Fibroblast of skin of scalp (primary cell): ENCODE measurements at places on chromosomes 7 and 10.

GRCh38 chr10:110495731-110496552 lies 1.8 kb upstream of the DUSP5 start:
- peak; percentile 98 for DNase-seq

GRCh38 chr10:91242940-91243339 lies 22.5 kb downstream of the PCGF5 start:
- DNase-seq = no peak

- DNase-seq = no peak
Measured at GRCh38 chr10:13302821-13303555, 3.1 kb upstream of the PHYH start.

DNA sequence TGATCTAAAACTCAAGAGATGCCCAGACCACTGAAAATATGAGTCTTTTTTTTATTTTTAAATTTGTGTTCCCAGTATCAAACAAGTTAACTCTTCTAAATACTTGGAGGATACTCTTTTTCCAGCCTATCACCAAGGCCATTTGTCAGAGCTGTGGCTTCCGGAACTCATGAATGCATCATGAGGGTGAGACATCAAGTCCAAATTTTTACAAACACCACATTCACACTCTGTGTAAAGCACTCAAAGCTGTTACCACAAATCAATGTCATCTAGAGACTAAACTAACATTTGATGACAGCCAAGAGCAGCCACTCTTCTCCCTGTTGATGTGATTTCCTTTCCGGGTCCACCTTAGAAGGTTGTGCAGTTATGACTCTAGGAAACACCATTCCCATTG lies 43.8 kb upstream of the ARID5B start:
- DNase-seq = no peak

DNA sequence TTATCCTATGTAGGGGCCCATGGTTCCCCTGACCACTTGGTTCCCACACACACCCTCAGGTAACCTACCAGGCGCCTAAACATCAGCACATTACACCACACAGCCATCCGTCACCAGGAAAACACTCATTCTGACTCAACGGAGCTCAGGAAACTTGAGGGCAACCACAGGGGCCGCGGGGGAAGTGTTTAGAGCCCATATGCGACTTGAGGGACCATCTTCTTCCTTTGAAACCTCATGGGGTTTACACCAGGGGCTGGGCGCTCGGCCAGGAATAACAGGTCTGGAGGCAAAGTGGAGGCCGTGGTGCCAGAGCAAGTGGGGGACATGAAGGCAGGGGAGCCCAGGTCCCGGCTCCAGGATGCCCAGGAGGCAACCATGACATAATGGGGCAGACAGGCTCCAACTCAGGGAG lies 1.5 kb downstream of the STX1A start:
- peak; percentile 87 for DNase-seq

DNA sequence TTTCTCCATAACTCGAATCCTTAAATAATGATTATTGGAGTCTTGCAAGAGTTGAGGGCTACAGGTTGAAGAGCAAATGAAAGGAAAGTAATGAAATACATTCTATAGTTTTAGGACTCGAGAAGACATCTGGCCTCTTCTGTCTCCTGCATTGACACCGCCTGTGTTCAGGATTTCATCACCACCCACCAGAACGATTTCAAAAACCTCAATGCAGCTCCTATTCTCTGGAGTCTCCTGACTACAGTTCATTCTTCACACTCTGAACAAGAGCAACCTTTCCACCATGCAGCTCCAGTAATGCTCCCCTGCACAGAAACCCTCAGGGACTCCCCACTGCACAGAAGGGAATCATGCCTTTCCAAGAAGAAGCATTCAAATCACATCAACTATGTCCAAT lies 5.5 kb downstream of the IL15RA start:
- DNase-seq = no peak

- DNase-seq = peak; percentile 22
Measured at GRCh38 chr7:43905209-43905946, 1.0 kb downstream of the URGCP start.

DNA sequence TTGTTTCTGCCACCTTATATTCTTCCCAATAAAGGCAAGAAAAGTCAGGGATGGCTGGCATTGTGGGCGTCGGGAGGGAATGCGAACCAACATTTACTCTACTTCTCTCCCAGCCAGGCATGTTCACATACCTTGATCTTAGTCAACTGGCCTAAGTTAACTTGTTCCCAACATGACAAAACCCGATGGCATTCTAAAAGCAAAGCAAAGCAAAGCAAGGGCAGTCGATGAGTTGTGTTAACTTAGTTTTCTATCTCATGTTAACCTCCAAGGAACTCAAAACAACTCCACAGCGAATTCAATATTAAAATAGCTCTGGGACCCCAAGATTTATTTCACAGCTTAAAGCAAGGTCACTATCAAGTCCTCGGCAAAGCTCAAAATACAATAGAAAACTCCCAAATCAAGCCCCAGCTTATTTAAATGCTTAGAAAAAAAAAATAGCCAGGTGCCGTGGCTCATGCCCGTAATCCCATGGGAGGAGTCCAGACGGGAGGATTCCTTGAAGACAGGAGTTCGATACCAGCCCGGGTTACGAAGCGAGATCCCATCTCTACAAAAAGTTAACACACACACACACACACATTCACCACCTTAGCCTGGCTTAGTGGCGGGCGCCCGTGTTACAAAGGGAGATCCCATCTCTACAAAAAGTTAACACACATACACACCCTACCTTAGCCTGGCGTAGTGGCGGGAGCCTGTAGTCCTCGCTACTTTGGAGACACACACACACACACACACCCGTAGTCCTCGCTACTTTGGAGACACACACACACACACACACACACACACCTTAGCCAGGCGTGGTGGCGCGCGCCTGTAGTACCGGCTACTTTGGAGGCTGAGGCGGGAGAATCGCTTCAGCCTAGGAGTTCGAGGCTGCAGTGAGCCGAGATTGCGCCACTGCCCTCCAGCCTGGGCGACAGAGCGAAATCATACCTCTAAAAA lies 901 bp upstream of the CCNY start:
- DNase-seq = no peak

DNA sequence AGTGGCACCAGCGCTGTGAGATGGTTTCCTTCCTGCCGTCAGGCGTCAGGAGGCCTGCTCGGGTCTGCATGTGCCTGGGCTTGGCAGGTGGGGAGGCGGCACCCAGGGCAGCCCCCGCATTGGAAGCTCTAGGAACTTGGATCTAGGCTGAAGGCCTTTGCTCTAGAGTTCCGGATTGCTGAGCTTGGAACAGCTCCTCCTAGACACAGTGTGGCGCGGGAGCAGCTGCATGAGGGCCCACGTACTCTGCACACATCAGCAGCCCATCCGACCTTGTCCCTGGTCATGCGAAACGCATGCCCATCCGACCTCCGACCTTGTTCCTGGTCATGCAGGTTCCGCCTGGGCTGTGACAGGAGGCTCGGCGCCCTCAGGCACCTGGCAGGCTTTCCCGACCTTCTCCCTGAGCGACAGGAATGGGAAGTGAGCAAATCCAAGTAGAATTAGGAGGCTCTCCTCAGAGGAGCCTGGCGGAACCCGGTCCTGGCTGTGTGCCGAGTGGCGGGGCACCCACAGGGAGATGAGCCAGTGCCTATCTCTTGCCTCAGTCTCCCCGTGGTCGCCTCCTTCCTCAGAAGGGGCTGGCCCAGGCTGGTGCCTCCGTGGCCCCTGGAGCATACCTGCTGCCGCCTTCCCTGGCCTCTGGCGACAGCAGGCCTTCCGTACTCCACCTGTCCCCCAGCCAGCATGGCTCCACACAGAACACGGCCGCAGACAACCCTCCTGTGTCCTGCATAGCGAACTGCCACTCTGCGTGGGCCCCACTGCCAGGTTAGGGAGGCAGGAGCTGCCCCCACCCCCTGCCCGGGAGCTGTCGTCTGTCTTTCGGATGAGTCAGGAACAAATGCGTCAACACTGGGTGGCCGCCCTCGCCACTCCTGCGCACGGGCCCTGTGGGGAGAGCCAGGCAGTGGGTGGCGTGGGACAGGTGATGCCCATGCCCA lies 12.0 kb downstream of the GET4 start:
- DNase-seq = no peak

DNA sequence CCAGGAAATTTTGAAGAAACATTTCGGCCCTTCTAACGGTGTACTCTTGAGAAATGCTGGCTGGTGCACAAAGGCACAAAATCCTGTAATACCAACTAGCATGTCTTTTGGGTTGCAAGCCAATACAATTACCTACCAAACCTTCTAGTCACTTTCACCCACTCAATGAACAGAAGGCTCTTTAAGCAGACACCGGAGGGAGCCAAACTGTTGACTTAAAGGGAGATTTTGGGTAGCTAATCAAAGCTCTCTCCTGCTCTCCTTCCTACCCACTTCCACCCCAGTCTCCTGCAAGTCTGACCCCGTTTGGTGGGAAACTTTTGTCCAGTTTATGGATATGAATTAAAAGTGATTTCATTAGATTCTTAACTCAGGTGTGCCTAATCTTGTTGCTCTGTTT lies 24.0 kb downstream of the GRM3 start:
- DNase-seq = no peak

DNA sequence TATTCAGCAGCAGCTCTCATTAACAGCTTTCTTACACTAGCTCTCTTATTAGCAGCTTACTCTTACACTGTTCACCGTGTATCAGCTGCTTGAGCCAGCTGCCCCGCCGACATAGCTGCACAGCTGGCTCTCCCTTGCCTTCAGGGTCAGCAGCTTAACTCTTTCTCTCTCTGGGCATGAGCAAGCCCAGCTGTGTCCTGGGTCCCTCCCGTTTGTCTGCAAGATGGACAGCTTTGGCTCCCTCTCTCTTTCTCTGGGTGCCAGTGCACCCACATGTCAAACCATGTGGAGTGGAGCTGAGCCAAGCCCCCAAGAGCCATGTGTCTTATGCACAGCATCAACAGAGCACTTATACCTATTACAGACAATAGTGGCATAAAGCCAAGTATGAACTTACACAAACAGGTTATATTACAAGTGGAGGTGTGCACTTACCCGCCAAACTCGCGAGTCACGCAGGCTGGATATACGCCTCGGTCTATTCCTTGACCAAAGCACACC lies 35.7 kb upstream of the MTPAP start:
- peak; percentile 53 for DNase-seq

- DNase-seq = peak; percentile 64
Measured at GRCh38 chr10:63409465-63410027, 56.2 kb downstream of the JMJD1C start.

- DNase-seq = no peak
Measured at GRCh38 chr7:157553256-157553655, 216.5 kb downstream of the DNAJB6 start.

GRCh38 chr10:16304311-16304710 lies 132.5 kb upstream of the PTER start:
- DNase-seq = no peak

GRCh38 chr7:108246227-108246837 lies 116.2 kb upstream of the LAMB4 start:
- peak; percentile 90 for DNase-seq

- no peak for DNase-seq
Measured at GRCh38 chr7:103894656-103895596, 94.5 kb downstream of the RELN start.

GRCh38 chr10:76205361-76205760 lies 773.9 kb downstream of the LRMDA start:
- DNase-seq = peak; percentile 42

DNA sequence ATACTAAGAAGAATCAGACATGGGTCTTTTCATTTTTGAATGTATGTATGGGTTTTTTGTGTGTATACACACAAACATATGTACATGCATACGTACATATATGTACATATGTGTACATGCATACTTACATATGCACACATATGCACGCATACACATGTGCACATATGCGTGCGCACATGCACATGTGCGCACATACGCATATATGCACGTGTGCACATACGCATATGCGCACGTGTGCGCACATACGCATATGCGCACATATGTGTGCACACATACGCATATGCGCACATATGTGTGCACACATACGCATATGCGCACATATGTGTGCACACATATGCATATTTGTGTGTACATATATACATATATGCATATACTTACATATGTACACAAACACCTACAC lies 4.9 kb upstream of the BMPR1A start:
- no peak for DNase-seq

- DNase-seq = no peak
Measured at GRCh38 chr7:1849351-1850041, 179.4 kb downstream of the ELFN1 start.

GRCh38 chr10:132209130-132209529 lies 22.4 kb downstream of the DPYSL4 start:
- no peak for DNase-seq

GRCh38 chr10:9198611-9199010 lies 1144.1 kb downstream of the GATA3 start:
- peak; percentile 53 for DNase-seq

DNA sequence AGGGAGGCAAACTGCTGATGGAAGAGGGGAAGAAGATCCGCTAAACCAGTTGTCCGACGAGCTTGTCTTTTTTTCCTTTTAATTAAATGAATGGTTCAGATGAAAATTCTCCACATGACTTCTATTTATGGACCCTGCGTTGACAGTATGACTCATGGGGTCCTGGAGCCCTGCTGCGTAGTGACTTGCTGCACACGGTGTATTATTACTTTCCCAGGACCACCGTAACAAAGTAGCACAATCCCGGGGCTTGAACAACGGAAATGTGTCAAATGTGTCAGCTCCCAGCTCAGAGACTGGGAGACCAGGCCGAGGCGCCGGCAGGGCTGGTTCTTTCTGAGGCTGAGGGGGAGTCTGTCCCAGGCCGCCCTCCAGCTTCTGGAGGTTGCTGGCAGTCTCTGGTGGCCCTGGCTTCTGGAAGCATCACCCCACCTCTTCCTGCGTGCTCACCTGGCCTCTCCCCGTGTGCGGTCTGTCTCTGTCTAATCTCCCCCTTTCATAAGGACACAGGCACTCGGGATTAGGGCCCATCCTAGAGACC lies 33.8 kb upstream of the MNX1 start:
- peak; percentile 45 for DNase-seq

DNA sequence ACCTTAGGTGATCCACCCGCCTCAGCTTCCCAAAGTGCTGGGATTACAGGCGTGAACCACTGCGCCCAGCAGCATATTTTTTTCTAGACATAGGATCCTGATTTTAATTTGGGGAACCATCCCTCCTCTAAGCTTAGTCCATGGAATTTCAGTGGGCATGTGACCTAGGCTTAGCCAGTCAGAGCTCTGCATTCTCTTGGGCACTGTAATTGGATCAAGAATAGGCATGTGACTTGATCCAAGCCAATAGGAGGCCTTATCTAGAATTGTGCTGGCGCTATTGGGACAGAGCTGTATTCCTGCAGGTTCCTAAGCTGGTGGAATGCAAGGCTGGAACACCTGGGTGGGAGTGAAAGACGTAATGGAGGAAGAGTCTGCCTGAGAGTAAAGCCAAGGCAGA lies 36.7 kb upstream of the CRTAC1 start:
- no peak for DNase-seq

DNA sequence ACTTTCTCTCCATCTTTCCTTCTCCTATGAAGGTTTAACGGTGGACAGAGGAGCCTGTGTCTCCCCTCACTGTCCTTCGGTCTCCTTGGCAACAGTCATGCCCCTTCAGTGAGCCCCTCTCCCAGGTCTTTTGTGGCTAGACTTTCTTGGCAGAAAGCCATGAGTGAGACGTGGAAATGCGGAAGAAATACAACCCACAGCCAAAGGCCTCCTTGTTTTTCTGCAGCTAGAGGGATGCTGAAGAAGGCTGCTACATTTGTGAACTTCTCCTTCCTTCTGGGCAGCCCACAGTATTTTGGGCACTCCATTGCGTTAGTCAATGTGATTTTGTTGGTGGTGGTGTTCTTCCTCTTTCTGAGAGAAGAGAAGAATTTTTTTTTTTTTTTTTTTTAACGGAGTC lies 333.7 kb upstream of the PODXL start:
- no peak for DNase-seq
